ENCODE measurements at places on chromosomes 1 and 21. TPM values are rescaled to one million over a fixed set of nuclear protein-coding genes. Genes with fewer than 3 reads are reported as not detected.

GRCh38 chr1:110829955-110830553, 42.9 kb upstream of the CD53 start:
- no peak for DNase-seq

DNA sequence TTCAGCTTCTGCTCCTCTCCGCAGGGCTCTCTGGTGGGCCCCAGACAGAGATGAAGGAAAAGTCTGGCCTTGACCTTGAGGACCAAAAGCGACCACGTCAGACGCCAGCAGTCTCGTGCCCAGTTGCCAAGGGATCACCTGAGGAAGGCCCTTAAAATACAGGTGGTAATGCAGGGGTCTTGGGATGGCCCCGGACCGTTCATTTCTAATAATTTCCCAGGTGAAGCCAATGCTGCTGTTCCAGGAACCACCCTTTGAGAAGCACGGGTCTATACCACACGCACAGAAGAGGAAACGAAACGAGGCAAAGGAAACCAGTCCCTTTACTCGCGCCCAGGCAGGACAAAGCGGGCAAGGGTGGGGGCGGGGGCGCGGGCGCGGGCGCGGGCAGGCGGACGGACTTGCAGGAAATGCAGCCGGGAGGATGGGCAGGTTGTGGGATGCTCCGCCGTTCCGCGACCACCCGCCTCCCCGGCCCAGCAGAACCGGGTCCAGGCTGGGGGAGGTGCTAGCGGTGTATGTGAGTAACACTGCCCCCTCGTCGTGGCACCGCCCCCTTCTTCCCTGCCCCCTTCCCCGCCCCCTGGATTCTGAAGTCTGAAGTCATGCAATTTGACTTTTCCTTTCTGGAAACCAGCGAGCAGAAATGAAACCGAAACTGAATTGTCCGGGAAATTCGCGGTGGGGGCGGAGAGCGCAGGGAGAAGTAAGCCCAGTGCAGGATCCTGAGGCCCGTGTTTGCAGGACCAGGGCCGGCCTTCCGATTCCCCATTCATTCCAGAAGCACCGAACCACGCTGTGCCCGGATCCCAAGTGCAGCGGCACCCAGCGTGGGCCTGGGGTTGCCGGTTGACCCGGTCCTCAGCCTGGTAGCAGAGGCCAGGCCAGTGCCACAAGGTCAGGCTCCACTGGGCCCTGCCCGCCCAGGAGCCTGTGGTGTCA, 5.8 kb upstream of the MX1 start:
- DNase-seq: peak; percentile 65

GRCh38 chr1:151898519-151898991, 10.8 kb downstream of the THEM4 start:
- no peak for DNase-seq

GRCh38 chr1:233097959-233098580, 147.7 kb downstream of the NTPCR start:
- no peak for DNase-seq

GRCh38 chr1:42037161-42037560, 116.0 kb upstream of the GUCA2B start:
- DNase-seq: no peak

DNA sequence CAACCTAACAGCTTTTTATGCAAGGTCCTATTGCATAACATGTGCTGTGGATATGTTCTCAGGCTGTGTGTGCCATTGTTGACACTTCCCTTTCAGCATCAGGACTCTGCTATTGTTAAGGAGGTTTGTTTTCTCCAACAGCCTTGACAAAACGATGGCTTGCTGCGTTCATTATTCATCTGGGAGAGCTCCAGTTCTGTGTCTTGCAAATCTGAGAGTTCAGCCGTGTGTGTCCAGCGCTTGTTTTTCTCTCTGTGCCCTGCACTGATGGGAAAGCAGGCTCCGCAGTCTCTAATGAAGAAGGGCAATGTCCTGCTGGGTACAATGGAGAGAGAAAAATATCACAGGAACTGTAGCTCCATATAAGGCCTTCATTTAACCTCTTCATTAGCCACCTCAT, 63.7 kb downstream of the CLDN17 start:
- DNase-seq: no peak

SARS1 gene
- total RNA-seq: 151 TPM

SLC25A33 gene
- total RNA-seq: 15.6 TPM

MMP23B gene
- 61.7 TPM for total RNA-seq
